ENCODE measurements at places on chromosomes 12 and 14. TPM values are rescaled to one million over a fixed set of nuclear protein-coding genes. Genes with fewer than 3 reads are reported as not detected.

DNA sequence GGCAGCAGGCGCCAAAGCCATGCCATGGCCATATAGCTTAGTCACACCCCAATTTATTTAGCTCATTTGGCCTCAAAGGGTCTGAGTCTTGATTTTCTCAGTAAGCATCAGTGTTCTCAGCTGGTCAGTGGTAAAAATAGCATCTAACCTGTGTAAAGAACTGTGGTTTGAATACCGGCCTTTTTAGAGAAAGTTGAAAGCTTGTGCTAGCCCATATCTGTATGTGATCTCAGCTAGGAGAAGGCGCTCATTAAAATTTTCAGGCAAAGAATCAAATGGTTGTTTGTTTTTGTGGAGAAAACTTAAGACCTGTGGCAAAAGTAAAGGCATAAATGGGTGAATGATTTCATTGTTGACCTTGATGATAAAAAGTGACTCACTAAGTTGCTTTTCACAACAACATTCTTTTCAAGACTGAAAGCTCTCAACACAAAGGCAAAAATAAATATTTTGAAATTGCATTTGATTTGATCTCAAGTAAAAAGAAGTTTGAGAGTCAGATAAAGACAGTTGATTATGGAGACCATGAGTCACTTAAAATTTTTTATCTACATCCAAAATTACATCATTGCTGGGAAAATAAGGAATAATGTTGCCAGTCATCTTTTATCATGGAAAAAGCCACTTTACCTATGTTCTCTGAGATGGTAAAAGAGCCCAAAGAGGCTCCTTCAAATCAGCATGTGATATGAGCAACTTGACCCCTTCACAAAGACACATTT is 128.5 kb upstream of the RGS6 start:
- no peak for DNase-seq
- H3K36me3 ChIP-seq, result no peaks in the 10 kb centered on the region
- no peak overlapping the region for H3K4me3 ChIP-seq

DNA sequence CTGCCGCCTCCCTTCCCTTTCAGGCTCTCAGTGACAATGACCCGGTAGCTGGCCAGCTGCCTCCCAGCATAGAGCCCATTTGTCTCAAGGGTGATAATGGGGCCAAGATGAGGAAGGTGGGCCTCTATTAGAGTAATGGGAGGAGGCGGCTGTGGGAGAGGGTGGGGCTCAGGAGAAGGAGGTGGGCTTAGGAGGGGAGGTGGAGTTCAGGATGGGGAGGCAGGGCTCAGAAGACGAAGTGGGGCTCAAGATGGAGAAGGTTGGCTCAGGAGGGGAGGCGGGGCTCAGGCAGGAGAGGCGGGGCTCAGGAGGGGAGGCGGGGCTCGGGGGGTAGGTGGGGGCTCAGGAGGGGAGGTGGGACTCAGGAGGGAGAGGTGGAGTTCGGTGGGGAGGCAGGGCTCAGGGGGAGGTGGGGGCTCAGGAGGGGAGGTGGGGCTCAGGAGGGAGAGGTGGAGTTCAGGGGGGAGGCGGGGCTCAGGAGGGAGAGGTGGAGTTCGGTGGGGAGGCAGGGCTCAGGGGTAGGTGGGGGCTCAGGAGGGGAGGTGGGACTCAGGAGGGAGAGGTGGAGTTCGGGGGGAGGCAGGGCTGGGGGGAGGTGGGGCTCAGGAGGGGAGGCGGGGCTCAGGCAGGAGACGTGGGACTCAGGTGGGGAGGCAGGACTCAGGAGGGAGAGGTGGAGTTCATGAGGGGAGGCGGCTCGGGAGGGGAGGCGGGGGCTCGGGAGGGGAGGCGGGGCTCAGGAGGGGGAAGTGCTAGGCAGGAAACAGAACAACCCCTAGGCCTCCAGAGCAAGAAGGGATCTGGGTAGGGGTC is 36.8 kb downstream of the IQSEC3 start:
- H3K4me3 ChIP-seq, result no peak overlapping the region
- peaks cover 2% of the 10 kb centered on the region for H3K36me3 ChIP-seq
- no peak for DNase-seq

- H3K27me3 ChIP-seq, result no peaks in the 10 kb centered on the region
- H3K4me1 ChIP-seq, result no peaks in the 10 kb centered on the region
- DNase-seq, result no peak
- H3K4me3 ChIP-seq, result no peak overlapping the region
- H3K36me3 ChIP-seq, result no peaks in the 10 kb centered on the region
- H3K27ac ChIP-seq, result no peak overlapping the region
Observed at GRCh38 chr14:34450958-34451357, 11.1 kb downstream of the SPTSSA start.

GRCh38 chr12:1984759-1985158 is 19.5 kb downstream of the DCP1B start:
- no peak overlapping the region for H3K27ac ChIP-seq
- no peaks in the 10 kb centered on the region for H3K27me3 ChIP-seq
- no peak for DNase-seq
- no peaks in the 10 kb centered on the region for H3K4me1 ChIP-seq
- peaks cover 37% of the 10 kb centered on the region for H3K36me3 ChIP-seq

- peaks cover 37% of the 10 kb centered on the region for H3K4me1 ChIP-seq
- no peak overlapping the region for H3K4me3 ChIP-seq
- no peaks in the 10 kb centered on the region for H3K27me3 ChIP-seq
Observed at GRCh38 chr12:14974633-14975032, 1.8 kb downstream of the PDE6H start.

DNA sequence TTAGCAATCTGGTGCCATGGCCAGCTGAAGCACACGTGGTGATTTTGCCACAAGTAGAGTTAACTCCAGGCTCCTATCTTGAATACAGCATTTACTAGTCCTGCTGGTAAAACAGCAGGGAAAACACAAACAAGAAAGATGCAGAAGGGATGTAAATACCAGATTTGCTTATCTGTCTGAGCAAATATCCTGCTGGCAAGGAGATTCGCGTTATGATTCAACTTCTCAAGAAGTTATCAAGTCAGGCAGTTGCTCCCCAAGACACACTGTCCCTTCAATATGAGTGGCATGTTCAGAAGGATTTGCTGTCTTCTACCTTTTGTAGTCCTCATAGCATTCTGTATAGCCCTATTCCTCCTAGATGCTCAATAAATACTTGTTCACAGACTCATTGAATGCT is 171.2 kb upstream of the EGLN3 start:
- H3K36me3 ChIP-seq, result no peaks in the 10 kb centered on the region
- peaks cover 6% of the 10 kb centered on the region for H3K4me1 ChIP-seq
- H3K4me3 ChIP-seq, result no peak overlapping the region
- peaks cover 7% of the 10 kb centered on the region for H3K27me3 ChIP-seq

- no peak overlapping the region for H3K27ac ChIP-seq
- H3K4me3 ChIP-seq, result no peak overlapping the region
- no peak for DNase-seq
- no peaks in the 10 kb centered on the region for H3K27me3 ChIP-seq
- H3K4me1 ChIP-seq, result no peaks in the 10 kb centered on the region
Observed at GRCh38 chr14:30131581-30132097, 204.0 kb upstream of the PRKD1 start.

GRCh38 chr12:20077618-20078017 is 290.7 kb upstream of the PDE3A start:
- no peak for DNase-seq
- no peaks in the 10 kb centered on the region for H3K27me3 ChIP-seq

DNA sequence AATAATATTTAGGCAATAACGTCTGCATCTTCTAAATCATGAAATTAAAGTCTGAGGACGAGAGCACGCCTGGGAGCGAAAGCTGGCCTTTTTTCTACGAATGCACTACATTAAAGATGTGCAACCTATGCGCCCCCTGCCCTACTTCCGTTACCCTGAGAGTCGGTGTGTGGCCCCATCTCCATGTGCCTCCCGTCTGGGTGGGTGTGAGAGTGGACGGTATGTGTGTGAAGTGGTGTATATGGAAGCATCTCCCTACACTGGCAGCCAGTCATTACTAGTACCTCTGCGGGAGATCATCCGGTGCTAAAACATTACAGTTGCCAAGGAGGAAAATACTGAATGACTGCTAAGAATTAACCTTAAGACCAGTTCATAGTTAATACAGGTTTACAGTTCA is 19.3 kb downstream of the CKB start:
- peaks cover 23% of the 10 kb centered on the region for H3K36me3 ChIP-seq
- H3K4me1 ChIP-seq, result peaks cover 10% of the 10 kb centered on the region
- H3K27me3 ChIP-seq, result no peaks in the 10 kb centered on the region
- DNase-seq, result no peak
- no peak overlapping the region for H3K27ac ChIP-seq

DNA sequence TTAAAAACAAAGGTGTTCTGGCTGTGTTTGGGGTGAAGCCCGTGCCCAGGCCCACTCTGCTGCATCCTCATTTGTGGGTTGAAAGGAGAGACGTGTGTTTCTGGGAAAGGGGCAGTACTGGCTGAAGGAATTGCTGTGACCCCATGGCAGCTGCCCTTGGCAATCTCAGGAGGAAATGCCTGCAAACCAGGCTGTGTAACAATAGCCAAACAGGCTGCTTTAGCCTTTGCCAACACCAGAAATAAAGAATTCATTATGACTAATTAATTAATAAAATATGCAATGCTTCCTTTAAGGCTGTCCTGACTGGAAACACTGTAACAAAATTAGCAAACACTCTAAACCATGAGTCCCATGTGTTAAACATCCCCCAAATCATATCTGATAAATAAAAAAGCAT is 53.0 kb upstream of the KRR1 start:
- H3K27me3 ChIP-seq, result peaks cover 50% of the 10 kb centered on the region
- no peaks in the 10 kb centered on the region for H3K4me1 ChIP-seq
- no peak overlapping the region for H3K4me3 ChIP-seq
- H3K36me3 ChIP-seq, result no peaks in the 10 kb centered on the region

GRCh38 chr12:26224657-26225056 is 29.3 kb downstream of the SSPN start:
- H3K36me3 ChIP-seq, result no peaks in the 10 kb centered on the region
- H3K27ac ChIP-seq, result no peak overlapping the region
- no peaks in the 10 kb centered on the region for H3K4me1 ChIP-seq
- DNase-seq, result no peak

DNA sequence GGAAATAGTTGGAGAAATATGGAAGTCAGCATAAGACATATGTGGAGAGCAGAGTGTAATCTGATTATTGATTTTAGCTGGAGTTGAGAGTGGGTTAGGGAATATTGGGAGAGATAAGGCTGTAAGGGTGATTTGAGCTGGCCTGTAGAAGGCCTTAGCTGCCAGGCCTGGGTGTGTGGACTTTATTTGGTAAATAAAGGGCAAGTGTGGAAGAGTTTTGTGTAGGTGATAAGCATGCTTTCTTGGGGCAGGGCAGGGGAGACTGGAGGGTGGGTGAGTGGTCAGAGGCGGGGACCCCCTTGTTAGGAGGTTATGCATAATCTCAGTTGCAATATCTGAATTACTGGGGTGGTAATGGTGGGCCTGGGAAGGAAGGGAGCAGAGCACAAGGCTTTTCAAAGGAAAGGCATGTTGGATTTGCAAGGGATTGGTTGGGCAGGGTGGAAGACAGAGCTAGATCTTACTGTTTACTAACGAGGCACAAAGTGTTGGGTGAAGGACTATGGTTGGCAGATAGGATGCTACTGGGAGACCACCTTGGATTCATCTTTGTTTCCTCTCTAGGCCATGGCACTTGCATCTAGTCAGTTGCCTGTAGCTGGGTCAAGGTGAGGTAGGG is 5.5 kb downstream of the KHNYN start:
- H3K27ac ChIP-seq, result peak overlapping the region; percentile 59
- peaks cover 25% of the 10 kb centered on the region for H3K36me3 ChIP-seq
- H3K4me3 ChIP-seq, result no peak overlapping the region
- H3K27me3 ChIP-seq, result no peaks in the 10 kb centered on the region

DNA sequence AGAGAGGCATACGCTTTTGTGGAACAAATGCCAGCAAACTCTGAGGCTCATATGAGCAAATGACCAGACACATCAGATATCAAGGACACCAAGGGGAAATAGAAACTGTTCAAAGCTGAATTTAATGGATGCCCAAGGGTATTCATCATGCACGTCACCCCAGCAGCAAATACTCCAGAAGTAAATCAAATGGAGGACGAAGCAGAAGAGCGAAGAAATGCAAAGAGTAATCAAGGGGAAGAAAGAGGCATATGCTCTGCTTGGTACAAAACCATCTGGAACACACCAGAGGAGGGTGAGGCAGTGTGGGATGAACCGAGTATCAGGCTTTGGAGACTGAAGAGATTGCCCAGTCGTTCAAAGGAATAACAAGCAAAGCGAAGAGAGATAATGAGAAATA is 232.6 kb upstream of the EGLN3 start:
- no peaks in the 10 kb centered on the region for H3K36me3 ChIP-seq
- H3K4me1 ChIP-seq, result no peaks in the 10 kb centered on the region
- no peaks in the 10 kb centered on the region for H3K27me3 ChIP-seq

- no peaks in the 10 kb centered on the region for H3K36me3 ChIP-seq
- H3K4me1 ChIP-seq, result no peaks in the 10 kb centered on the region
- H3K4me3 ChIP-seq, result no peak overlapping the region
- no peak for DNase-seq
Observed at GRCh38 chr14:68541178-68541896, 251.5 kb downstream of the ZFP36L1 start.

- peak overlapping the region; percentile 36 for H3K27ac ChIP-seq
- peaks cover 4% of the 10 kb centered on the region for H3K36me3 ChIP-seq
- H3K27me3 ChIP-seq, result no peaks in the 10 kb centered on the region
- H3K4me3 ChIP-seq, result no peak overlapping the region
- DNase-seq, result peak; percentile 22
- H3K4me1 ChIP-seq, result peaks cover 20% of the 10 kb centered on the region
Observed at GRCh38 chr12:105204916-105205315, 31.1 kb downstream of the APPL2 start.

The LTBP2 gene
- 0.25 TPM for total RNA-seq

The PRH2 gene
- total RNA-seq, result not detected

The FAM234B gene
- total RNA-seq, result 6.6 TPM

The MOAP1 gene
- total RNA-seq, result 21.1 TPM

The CYP46A1 gene
- total RNA-seq, result 0.09 TPM

The SMIM41 gene
- not detected for total RNA-seq

The SIX6 gene
- total RNA-seq, result not detected

The DLK1 gene
- not detected for total RNA-seq

The C1S gene
- total RNA-seq, result 6.6 TPM

The OTUB2 gene
- 1.9 TPM for total RNA-seq

The HSP90AA1 gene
- total RNA-seq, result 353 TPM
